ENCODE measurements at places on chromosomes 16 and 17.

- DNase-seq, result no peak
Observed at GRCh38 chr17:41167561-41167960, 460 bp downstream of the KRTAP4-3 start.

DNA sequence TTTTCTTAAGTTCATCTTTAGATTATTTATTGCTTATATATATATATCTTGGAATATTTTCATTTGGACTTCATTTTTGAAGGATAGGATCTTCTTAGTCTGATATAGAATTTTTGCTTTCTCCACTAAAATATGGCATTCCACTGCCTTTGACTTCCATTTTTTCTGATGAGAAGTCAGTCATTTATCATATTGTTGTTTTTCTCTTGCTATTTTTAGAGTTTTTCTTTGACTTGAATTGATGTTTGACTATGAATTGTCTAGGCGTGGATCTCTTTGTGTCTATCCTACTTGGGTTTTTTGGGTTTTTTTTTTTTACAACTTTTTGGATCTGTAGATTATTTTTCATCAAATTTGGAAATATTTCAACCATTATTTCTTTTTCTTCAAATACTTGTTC lies 67.7 kb downstream of the NLK start:
- no peak for DNase-seq

DNA sequence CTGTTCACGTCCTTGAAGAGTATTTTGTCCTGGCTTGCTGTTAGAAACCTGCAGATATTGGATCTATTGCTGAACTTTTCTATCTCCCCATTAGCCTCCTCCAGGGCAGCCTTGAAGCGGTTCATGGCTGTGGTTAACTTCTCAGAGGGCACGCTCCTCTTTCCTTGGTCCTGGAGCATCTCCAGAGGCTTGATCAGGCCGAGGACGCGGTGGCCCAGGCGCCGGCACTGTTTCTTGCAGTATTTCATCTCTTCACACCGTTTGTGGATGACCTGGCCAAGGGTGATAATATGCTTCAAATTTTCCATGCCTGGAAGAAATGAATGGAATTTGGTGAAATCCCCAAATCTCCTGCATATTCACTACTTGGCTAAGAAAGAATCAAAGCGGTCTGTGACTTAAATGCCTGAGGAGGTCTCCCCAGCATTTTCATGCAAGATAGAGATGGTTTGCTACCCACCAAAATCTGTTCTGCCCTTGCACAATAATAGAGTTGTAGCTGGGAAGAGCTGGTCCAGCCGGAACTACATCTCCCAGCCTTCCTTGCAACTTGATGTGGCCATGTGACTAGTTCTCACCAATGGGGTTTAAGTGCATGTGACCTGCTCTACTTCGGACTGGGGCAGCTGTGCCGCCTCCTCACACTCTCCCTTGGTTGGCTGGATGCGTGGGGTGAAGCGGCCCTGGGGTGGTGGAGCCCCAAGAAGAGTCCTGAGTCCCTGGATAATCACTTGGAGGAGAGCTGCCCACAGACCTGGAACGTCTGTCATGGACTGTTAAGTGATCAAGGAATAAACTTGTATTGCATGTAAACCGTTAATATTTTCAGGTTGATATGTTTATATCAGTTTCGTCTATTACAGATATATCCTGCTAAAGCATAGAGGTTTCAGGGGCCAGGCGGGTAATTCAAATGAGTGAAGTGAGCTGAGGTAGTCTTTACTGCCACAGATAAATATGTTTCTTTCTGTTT lies 4.9 kb downstream of the MLKL start:
- peak; percentile 76 for DNase-seq

DNA sequence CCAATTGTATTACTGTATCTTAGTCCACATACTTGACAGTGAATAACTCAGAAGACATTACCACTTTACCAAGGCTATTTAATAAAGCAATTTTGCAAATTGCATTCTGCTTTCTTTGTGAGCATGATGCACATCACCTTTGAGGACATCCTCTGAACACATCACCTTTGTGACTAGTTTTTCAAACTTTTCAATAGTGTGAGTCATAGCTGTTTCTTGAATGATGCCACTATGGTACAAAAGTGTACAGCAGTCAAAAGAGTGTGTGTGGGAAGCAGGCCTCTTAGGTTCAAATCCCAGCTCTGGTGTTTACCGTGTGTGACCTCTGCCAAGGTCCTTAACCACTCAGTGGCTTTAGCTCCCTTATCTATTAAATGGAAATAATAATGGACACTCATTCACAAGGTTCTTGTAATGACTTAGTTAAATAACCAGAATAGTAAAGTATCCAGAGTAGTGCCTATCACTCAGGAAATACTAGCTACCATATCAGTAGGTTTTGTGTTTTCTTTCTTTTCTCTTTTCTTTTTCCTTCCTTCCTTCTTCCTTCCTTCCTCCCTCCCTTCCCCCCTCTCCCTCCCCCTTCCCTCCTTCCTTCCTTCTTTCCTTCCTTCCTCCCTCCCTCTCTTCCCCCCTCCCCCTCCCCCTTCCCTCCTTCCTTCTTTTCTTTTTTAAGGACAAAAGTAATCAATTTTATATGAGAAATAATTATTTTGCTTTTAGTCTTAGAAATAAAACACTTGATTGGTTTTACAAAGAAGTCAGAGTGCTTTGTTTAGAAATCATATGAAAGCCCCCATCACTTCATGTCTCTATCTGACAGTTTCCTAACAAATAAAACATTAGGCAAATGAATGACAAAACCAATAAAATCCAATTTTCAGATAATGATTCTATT lies 178.9 kb downstream of the MYO1D start:
- DNase-seq, result no peak

DNA sequence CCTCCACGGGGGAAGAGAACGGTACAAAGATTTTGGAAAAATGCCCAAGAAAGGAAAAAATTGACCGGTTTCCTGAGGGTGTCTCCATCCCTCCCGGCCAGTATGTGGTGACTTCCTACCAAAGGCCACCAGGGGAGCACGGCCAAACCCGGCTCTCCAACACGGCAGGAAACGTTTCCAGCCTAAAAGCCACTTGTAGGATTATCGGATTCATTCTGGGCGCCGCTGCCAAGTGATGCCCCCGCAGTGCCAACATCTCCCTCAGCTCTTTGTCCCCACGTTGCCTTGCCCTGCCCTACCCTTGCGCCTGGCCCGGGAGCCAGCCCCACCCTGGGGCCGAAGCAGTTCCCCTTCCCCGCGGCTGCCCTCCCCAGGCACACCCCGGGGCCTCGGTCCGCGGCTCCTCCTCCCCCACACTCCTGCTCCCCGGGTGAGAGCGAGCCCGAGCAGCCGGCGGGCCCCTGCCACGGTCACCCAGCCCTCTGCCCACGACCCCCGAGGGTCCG lies 688 bp downstream of the CRK start:
- DNase-seq, result peak; percentile 41

Measured in activated naive CD4-positive, alpha-beta T cell treated with anti-CD3 and anti-CD28 coated beads, Interleukin-2, amount 50 U/mL, for 72 hours (primary cell).